ENCODE measurements at places on chromosomes 3 and 15.

DNA sequence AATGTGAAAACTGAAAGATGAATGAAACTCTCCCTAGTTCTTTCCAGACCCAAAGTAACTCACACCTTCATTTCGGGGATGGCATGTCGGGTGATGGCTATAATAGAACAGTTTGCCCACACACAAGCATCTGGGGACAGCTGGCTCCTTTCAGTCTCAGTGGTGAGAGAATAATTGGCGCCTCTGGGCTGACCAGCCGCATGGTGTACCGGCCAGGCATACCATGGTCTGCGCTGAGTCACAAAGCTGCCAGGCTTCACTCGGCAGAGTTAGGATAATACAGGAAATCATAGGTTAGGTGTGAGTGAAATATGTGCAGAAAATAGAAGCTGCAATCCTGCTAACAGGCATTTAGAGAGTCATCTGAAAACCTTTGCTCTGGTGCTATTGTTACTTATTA lies 80.4 kb upstream of the IGF1R start:
- no peak for DNase-seq

- DNase-seq: no peak
Measured at GRCh38 chr15:55823699-55824340, 80.9 kb upstream of the PRTG start.

- DNase-seq: no peak
Measured at GRCh38 chr3:126433105-126433430, 38.4 kb downstream of the CFAP100 start.

DNA sequence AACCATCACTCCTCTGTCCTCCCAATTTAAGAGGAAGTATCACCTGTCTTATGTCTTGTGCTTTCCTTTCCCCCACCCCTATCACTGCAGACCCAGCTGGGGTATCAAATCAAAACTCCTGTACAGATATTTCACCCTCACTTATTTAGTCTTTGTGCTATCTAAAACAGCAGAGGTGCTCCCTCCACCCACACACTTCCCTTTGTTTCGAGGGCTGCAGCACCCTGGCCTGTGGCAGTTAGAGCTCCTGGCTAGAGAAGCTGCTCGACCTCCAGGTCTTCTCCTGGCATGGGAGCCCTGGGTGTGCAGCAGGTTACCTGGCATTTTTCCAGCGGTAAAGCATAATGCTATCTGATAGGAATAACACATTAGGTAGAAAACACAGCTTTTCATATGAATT lies 181.4 kb upstream of the BCL6 start:
- no peak for DNase-seq

GRCh38 chr3:45790596-45790995 lies 5.7 kb downstream of the SLC6A20 start:
- no peak for DNase-seq

GRCh38 chr3:14614862-14615261 lies 36.7 kb upstream of the CCDC174 start:
- no peak for DNase-seq

GRCh38 chr3:188526057-188526456 lies 372.1 kb downstream of the LPP start:
- no peak for DNase-seq

GRCh38 chr3:24185738-24186384 lies 240.8 kb downstream of the NR1D2 start:
- peak; percentile 42 for DNase-seq

- DNase-seq: no peak
Measured at GRCh38 chr3:11850003-11850402, 3.3 kb upstream of the TAMM41 start.

GRCh38 chr3:128112357-128112968 lies 11.1 kb downstream of the RUVBL1 start:
- peak; percentile 24 for DNase-seq

DNA sequence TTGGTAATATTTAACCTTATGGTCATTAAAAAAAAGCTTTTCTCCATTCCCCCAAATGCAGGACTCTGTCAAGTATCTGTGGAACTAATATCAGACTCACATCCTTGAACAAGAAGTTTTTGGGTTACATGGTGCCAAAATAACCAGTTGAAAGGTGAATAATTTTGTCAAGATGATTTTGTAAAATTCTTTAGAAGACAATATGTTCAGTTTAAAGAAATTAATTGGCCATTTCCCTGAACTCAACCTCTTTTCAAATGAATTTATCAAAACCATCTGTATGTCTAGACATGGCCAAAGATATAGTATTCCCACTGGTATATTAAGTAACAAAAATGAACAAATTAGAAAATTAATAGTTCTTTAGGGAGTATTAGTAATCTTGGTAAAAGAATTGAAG lies 280.5 kb downstream of the MBNL1 start:
- no peak for DNase-seq

DNA sequence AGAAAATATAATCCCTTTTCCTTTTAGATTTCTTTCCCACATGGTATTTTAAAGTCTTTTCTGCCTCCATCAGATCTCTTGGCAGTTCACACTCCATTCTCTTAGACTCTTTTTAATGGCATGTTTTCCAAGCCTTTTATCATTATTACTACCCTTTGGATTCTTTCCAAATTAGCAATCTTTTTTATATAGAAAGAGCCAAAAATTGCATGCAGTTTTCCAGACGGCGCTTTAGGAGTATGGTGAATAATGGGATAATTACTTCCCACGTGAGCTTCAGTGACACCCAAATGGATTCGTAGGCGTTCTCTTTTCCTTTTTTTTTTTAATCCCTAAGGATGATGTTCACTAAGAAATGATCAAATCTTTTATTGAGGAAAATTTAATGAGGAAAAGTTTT lies 354.8 kb upstream of the DNAJC19 start:
- no peak for DNase-seq

DNA sequence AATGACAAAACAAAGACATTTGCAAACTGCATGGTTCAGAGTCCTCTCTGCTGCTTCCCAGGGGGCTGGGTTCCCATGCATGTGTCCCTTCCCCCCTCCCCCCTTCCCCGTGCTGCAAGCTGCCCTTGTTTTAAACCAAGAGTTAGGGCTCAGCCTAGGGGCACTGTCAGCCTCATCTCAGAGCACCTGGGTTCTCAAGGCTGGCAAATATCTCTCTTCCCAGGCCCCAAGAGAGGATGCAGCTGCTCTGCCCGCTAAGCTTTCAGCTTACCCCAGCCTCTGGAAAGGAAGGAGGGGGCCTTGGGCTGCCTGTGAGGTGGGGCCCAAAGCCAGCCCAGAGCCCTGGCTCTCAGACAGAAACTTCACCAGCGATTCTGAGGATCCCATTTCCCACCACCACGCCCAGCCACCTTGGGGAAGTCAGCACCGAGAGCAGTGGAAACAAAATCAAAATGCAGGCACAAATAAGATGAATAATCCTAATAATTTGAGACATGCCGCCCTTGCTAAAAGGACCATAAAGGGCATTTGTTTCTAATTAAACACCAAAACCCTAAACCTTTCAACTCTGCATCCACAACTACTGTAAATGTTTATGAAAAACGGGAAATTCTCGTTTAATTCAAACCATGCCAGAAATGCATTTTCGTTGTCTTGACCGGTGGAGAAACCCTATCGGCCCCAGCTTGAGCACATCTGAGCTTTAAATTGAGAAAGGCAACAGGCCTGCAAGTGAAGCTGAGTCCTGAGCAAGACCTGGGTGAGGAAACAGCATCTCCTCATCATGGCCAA lies 67.7 kb upstream of the WNT5A start:
- DNase-seq: no peak

GRCh38 chr3:58116161-58116955 lies 94.4 kb downstream of the DNASE1L3 start:
- DNase-seq: peak; percentile 95

DNA sequence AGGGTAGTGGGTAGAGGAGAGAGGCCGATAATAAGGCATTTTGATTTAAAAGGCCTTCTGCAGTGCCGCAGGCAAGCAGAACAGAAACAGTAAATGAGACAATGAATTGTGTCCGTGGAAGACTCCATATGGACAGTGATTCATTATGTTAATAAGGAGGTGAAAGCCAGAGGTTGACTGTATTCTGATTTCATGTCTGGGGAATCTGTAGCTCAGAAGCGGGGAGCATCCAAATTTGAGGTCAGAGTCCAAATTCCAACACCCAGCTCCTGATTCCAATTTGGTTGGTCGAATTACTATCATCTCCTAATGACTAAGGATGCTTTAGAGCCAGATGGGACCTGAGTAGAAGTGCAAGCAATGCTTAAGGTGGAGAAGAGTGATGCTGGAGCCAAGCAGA lies 1.0 kb upstream of the TBC1D21 start:
- DNase-seq: no peak

- DNase-seq: no peak
Measured at GRCh38 chr3:10744098-10744465, 71.9 kb upstream of the SLC6A11 start.

- no peak for DNase-seq
Measured at GRCh38 chr15:59222906-59223550, 16.4 kb downstream of the LDHAL6B start.

DNA sequence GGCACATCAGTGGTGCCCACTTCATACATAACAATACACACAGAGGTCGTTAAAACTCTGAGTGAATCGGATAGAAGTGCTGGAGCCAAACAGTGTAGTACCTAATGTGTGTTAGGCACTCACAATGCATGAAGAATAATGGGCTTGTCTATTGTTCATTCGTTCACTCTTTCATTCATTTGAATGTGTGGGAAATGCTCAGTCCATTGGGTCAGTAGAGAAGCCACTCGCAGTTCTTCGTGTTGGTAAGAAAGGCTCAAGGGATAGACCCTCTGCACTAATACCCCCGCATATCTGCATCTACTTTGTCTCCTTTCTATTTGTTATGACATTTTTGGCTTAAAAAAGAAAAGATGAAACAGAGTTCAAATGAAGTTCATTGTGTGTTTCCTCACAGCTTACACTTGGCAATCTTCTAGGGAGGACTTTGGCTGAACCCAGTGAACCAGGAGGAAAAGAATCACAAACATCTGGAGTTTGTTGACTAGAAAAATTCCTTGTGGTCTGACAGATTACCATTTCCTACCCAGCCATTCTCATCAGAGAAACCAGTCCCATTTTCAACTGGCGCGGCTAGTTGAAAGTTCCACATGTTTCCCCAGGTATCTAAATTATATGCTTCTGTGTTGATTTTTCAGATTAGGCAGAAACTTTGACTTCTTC lies 32.8 kb upstream of the MFSD1 start:
- no peak for DNase-seq

GRCh38 chr15:90840157-90840855 lies 28.1 kb upstream of the FURIN start:
- no peak for DNase-seq

GRCh38 chr3:101781166-101781565 lies 2.2 kb downstream of the NXPE3 start:
- no peak for DNase-seq

GRCh38 chr3:12472000-12472610 lies 12.2 kb upstream of the TSEN2 start:
- DNase-seq: no peak

GRCh38 chr3:17195192-17195611 lies 310.4 kb downstream of the PLCL2 start:
- DNase-seq: peak; percentile 75

- no peak for DNase-seq
Measured at GRCh38 chr3:22585911-22586310, 617.2 kb upstream of the UBE2E2 start.

- DNase-seq: no peak
Measured at GRCh38 chr3:4695846-4696245, 202.7 kb downstream of the ITPR1 start.

DNA sequence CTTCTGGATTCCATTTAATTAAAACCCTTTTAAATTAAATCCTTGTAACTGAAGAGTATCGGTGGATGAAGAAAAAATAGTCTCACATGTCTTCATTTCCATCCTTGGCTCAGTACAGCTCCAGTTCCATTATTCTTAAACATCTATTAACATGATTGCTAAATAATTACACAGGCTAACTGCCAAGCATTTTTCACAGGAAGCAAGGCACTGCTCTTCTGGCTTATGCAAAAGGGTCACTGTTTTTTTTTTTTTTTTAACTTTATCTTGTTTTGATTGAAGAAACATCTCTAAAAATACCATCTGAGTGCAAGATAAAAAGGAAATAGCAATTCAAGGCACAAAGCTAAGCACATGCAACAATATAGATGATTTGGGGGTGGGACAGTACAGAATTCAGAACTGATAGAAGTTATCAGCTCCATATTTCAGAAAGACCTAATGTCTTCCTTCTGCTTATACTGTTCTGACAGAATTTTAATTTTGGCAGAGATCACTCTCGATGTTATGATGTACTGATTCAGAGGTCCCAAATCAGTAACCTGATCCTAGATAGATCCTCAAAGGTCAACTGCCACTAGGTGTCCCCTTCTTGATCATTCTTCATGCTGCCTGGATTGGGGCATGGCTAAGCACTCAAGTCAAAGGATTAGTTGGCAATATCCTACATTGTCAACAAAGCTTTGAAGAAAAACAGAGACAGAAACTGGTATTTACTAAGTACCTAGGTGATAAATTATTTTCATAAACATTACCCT lies 57.8 kb upstream of the ACTC1 start:
- DNase-seq: no peak

GRCh38 chr3:161884830-161885229 lies 388.2 kb downstream of the OTOL1 start:
- DNase-seq: no peak

- no peak for DNase-seq
Measured at GRCh38 chr15:26665957-26666791, 106.7 kb downstream of the GABRB3 start.

- DNase-seq: no peak
Measured at GRCh38 chr15:51838270-51838669, 8.8 kb downstream of the TMOD3 start.

DNA sequence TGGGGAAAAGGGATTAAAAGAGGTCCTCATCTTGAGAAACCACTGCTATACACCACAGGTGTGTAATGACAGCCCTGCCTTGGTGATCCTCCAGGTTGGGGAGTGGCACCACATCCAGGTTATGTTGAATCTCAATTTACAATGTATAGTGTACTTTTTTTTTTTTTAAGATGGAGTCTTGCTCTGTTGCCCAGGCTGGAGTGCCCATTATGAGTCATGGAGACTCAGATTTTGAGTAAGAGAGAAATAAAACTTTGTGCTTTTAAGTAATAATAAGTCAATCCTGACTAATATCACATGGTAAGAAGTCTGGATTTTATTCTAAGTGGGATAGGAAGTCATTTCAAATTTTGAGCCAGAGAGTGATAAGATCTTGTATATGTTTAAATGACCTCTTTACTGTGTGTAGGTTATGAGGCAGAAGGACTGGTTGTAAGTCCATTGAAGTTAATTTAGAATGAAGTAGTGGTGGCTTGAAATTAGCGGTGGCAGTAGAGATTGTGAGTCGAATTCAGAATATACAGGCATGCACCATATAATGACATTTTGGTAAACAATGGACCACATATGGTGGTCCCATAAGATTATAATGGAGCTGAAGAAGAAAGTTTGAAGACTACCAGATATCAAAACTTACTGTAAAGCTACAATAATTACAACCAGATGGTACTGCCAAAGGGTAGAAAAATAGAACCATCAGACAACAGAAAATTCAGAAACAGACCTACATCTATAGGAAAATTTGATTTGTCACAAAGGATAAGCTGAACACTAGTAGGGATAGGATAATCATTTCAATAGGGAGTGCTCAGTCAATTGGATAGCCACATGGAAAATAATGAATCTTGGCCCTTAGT lies 20.7 kb downstream of the POPDC2 start:
- DNase-seq: no peak

GRCh38 chr3:99874237-99875002 lies 56.8 kb downstream of the CMSS1 start:
- DNase-seq: no peak

GRCh38 chr3:144229953-144230352 lies 258.3 kb downstream of the DIPK2A start:
- DNase-seq: no peak

GRCh38 chr3:52202384-52203077 lies 4.6 kb downstream of the ALAS1 start:
- no peak for DNase-seq
